Uterus (tissue), 4 donors: ENCODE measurements at places on chromosomes 5 and 9. TPM values are rescaled to one million over a fixed set of nuclear protein-coding genes. Genes with fewer than 3 reads are reported as not detected.

GRCh38 chr9:995192-995591 lies 18.7 kb downstream of the DMRT3 start:
- DNase-seq, result no peak

DNA sequence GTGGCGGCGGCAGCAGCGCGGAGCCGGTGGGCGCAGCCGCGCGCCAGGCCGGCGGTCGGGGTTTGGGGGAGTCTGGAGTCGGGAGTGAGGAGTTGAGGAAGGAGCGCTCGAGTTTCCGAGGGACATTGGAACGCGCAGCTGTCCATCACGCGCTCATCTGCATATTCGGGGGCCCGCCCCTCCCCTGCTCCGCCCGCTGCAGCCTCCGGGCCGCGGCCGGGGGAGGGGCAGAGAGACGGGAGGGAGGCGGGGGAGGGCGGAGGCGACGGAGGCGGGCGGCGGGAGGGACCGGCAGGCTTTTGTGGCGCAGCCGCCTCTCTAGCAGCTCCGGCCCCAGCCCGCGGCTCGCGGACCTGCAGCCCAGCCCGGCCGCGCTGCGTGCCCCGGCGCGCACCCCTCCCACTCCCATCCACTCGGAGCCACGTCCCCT lies at the start of gene IRX2:
Gene IRX2 (minus strand): TSS at position 86 of the 430 bp plus-strand sequence. CDS start 264 bp downstream, outside the sequence.
- no peak for DNase-seq

- DNase-seq, result no peak
These were observed 32.4 kb upstream of the CDK20 start for GRCh38 chr9:88006511-88007290.

GRCh38 chr5:143174714-143175398 lies 228.6 kb downstream of the NR3C1 start:
- DNase-seq, result no peak

DNA sequence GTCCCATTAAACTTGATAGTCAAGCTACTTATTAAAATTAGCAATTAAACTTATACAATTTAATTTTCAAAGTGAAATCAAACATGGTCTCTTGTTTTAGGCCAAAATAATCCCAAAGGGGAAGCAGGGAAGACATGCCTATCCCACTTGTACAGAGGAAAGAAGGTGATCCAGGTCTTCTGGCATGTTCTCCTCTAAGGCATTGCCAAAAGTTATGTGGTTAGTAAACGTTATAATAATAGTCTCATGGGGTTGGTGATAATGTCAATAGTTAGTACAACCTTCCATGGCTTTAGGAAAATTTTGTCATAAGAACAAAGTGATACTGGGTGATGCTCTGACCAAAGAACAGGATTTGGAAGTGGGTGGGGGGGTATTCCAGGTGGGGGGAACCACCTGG lies 52.8 kb downstream of the ROR2 start:
- DNase-seq, result no peak

GRCh38 chr9:26296910-26297572 lies 595.6 kb downstream of the CAAP1 start:
- DNase-seq, result no peak

The TRPM3 gene
- total RNA-seq, result 2.1 TPM
